ENCODE measurements at places on chromosomes 7 and 10.

- DNase-seq, result no peak
These were observed 37.2 kb upstream of the RAPGEF5 start for GRCh38 chr7:22393913-22394729.

DNA sequence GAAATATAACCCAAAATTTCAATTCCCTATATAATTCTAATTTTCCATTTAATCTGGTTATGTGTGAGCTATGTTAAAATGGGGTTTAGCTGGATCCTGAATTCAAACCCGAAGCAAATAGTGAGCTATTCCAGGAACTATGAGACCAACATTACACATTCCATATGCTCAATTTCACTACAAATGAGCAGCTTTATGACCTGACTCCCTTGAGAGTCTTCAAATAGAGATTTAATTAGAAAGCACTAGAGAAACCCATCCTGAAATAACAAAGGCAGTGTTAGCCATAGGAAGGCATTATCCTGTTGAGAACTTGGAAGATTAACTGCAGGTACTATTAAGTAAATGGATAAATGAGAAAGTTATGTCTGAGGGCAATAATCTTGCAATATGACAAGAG lies 890.0 kb downstream of the GRM8 start:
- DNase-seq, result no peak

DNA sequence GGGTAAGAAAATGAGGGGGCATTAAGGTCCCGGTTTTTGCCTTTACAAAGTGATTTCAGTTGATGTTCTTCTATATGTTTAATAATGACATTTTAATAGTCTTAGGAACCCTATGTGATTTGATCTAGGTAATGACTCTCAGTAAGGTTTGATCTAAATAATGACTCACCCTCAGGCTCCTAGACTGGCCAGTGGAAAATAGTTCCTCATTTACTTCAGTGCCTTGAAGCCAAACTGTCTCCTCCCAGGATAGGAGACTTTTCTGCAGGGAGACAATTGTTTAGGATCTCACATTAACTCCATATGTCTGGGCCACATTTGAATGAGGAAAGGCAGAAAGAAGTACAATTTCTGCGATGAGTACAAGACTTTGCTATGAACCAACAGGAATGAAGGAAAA lies 1331.9 kb downstream of the XPNPEP1 start:
- DNase-seq, result no peak

GRCh38 chr7:46206476-46207060 lies 285.5 kb upstream of the IGFBP3 start:
- no peak for DNase-seq

DNA sequence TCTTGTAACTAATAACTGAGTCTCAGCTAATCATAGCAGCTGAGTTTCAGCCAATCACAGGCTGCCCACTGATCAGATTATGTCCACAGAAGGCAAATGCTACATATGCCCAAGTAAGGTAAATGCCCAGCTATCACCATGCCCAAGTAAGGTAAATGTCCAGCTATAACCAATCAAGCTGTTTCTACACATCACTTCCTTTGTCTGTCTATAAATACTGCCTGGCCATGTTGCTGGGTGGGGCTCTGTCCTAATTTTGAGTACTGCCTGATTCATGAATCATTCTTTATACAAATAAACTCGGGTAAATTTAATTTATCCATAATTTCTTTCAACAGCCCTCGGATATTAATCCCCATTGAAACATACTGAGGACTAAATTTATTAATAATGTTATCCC lies 312.4 kb downstream of the CACNA2D1 start:
- no peak for DNase-seq

DNA sequence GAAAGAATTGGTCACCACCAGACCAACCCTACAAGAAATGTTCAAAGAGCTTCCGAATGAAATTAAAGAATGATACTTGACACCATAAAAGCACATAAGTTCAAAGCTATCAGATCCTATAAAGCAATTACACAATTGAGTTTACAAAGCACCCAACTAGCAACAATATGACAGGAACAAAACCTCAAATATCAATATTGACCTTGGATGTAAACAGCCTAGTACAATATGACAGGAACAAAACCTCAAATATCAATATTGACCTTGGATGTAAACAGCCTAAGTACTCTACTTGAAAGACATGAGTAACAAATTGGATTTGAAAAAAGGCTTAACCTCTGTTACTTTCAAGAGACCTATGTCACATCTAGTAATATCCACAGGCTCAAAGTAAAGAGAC lies 1201.4 kb downstream of the XPNPEP1 start:
- DNase-seq, result no peak

DNA sequence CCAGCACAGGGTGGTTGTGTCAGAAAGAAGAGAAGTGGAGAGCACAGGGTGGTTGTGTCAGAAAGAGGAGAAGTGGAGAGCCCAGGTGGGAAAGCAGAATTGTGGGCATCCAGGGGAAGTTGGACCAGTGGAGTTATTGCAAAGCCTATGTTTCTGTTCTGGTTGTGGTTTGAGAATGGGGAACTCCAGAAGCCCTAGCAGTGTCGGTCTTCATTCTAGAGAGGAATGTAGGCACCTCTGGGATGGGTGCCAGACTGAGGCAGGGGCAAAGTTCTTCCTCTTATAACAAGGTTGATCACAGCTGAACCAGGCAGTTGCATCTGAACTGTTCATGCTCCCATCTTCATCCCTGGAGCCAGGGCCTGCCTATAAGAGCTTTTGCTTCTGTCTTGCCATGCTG lies 954 bp downstream of the FSCN3 start:
- no peak for DNase-seq

DNA sequence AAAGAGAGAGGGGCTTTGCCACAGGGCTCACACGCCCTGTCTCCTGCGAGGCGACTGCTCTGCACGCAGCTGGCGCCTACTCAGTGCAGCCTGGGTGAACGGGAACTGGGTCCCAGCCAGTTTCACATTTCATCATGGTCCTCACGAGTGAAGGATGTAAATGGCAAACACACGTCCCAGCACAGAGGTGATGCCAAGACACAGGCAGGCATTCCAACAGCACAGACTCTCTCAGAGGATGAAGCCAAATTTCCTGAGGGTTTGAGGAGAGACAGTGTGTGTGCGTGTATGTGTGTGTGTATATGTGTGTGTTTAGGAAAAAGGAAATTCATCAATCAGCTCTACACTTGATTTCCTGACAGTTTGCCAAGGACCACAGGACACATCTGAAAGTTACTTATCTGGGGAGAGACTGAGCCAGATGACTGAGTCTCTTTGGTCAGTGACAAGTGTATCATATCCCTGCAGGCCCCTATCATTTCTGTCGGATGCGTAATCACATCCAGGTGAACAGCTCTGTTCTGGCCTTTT lies 53.9 kb downstream of the CHST15 start:
- no peak for DNase-seq

DNA sequence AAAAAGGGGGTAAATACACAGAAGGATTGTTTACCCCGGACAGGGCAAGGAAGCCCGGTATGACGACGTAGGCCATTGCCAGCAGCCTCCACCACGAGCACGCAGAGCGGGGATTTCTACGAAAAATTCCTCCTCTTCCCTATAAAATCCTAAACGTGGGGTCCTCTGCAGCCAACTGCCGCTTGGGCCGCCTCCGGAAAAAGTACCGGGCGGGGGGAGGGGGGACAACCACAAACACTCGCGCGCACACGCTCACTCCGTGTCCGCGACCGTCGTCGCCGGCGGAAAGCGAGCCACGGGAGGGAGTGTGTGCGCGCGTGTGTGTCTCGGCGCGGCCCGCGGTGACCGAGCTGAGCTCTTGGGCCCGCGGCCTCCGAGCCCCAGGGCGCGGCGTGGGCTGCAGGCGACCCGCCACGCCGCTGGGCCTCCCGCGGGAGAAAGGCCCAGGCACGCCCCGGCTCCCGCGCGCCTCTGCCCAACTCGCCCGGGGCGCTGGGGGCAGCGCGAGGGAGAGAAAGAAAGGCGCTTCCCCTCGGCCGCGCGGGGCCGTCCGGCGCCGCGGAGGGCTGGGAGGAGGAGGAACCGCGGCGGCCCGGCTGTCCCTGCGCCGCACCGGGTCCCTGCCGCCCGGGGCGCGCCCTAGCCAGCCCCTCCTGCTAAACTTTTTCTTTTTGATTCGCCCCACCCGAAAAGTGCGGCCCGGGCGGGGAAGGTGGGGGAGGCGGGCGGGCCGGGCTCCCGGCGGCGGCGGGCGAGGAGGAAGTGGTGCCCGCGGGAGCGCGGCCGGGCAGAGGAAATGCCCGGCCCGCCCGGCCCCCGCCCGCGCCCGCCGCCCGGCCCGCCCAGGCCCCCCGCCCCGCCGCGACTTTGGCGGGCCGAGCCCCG lies 1.5 kb downstream of the CTBP2 start:
- peak; percentile 74 for DNase-seq

DNA sequence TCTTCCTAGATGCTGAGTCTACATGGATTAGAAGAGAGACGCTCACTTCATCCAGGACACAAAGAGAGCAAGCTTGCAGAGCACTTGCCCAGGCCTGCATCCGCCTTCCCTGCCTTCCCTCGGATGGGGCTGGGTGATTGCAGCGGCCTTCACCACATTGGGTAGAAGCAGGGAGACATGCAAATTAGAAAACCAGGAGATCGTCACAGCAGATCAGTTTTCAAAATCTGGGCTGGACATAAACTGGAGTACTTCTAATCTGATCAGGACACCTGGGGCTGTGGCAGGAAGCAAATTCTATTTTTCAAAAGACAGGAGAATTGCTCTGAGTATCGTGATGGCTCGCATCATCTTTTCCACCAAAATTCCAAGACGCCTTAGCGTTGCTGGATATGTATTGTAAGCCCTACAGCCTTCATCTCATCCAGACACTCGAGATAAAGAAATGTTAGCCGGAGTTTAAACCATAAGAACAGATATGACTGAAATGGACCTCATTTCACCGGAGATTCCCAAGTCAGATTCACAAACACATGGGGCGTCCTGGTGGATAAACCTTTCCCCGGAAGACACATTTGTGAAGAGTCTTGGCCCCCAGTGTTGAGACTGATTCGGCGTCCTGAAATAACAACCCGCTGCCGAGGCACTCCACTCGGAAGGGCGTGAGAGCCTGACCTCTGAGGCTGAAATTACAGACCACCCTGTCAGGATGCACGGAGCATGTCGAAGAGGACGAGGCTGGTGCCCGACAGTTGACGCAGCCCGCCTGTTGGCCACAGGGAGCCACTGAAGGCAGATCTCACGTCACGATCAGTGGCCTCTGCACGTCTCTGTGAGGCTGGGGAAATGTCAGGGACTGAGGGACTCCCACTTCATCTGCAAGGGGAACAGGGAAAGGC lies 91.2 kb upstream of the PARD3 start:
- no peak for DNase-seq

GRCh38 chr10:47013507-47014154 lies 102.4 kb downstream of the PTPN20 start:
- DNase-seq, result no peak

- no peak for DNase-seq
These were observed 82.3 kb downstream of the DAGLB start for GRCh38 chr7:6365451-6365850.

GRCh38 chr10:119207713-119208552 lies 562 bp downstream of the GRK5 start:
- DNase-seq, result peak; percentile 66

DNA sequence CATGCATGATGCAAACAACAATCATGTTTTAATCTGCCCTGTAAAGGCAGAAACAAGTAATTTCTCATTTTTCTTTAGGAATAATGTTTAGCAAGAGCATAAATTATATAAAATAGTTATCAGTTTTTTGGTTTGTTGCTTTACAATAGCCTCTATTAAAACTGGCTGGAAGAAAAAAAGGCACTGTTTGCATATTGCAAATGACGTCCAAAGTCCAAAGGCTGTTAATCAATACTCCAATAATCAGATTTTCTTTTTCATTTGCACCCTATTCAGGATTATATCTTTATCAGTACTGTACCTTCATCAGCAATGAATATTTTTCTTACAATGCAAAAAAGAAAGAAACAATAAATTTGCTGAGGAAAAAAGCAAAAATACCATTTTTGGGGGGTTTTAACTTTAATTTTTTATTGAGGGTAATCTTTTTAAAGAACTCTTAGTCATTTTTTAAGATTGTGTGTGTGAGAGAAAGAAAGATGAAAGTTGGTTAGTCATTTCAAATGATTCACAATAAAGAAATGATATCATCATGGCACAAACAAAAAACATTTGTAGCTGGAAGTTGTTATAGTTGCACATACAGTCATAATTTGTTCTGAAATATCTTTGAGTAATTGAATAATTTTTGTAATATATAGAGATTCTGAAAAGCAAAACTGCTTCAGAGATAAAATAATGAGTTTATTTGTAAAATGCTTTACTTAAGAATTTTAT lies 44.4 kb upstream of the AKR1C2 start:
- no peak for DNase-seq

DNA sequence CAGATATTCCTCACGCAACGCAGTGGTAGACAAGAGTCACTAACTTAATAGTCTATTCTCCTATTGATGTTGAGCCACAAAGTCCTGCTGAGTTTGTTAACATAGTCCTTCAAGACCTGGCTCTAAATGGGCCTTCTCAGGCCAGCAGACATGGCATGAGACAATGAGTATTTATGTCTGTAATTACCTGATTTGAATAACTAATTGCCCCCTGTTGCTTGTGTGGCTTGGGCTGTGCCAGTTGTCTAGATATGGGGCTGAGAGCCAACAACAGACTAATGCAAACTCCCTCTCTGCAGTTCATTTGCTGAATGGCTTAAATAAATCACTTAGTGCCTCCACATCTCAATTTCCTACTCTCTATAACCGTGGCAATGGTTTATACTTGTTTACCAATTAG lies 65.5 kb upstream of the VWC2 start:
- peak; percentile 16 for DNase-seq

GRCh38 chr10:25725917-25726716 lies 207.9 kb upstream of the MYO3A start:
- DNase-seq, result peak; percentile 28

DNA sequence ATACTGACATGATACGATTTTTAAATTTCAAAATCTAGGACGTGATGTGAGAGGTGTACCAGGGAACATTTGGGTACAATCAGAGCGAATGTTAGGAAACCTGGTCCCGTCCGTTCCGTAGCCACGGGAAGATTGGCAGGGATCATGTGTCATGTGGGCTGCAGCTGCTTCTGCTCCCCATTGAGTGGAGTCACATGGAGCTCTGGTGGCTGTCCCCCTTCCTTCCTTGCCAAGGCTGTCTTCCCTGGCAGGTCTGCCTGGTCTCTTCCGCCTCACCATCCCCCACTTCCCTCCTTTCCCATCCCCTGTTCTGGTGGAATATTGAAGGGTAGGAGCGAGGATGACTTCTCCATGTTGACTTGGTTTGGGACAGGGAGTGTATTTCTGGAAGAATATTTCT lies 33.8 kb upstream of the FAM180A start:
- DNase-seq, result no peak

Measured in putamen (tissue), 1 donor.